ENCODE measurements at places on chromosomes 3 and 15. TPM values are rescaled to one million over a fixed set of nuclear protein-coding genes. Genes with fewer than 3 reads are reported as not detected.

GRCh38 chr3:141544697-141545096, 57.9 kb downstream of the RASA2 start:
- no peaks in the 10 kb centered on the region for H3K27me3 ChIP-seq
- no peak overlapping the region for H3K27ac ChIP-seq
- H3K4me1 ChIP-seq = peaks cover 6% of the 10 kb centered on the region
- DNase-seq = no peak
- H3K36me3 ChIP-seq = peaks cover 42% of the 10 kb centered on the region
- H3K4me3 ChIP-seq = no peak overlapping the region

The MAGI1 gene
- total RNA-seq = 66.6 TPM

The SI gene
- not detected for total RNA-seq

- no peak overlapping the region for H3K27ac ChIP-seq
- H3K4me3 ChIP-seq = no peak overlapping the region
- H3K36me3 ChIP-seq = no peaks in the 10 kb centered on the region
- DNase-seq = no peak
These were observed 619.0 kb downstream of the ROBO1 start for GRCh38 chr3:79148786-79149185.

- peaks cover 9% of the 10 kb centered on the region for H3K4me1 ChIP-seq
- H3K4me3 ChIP-seq = no peak overlapping the region
- DNase-seq = peak; percentile 51
- H3K36me3 ChIP-seq = no peaks in the 10 kb centered on the region
These were observed 11.6 kb upstream of the DPH6 start for GRCh38 chr15:35557544-35557943.
